Effector memory CD4-positive, alpha-beta T cell (primary cell): ENCODE measurements at places on chromosomes 5 and 9.

- no peak overlapping the region for H3K27ac ChIP-seq
- H3K27me3 ChIP-seq = no peaks in the 10 kb centered on the region
- no peak overlapping the region for H3K4me3 ChIP-seq
- no peaks in the 10 kb centered on the region for H3K36me3 ChIP-seq
Measured at GRCh38 chr9:113454914-113455761, 8.4 kb upstream of the RGS3 start.

GRCh38 chr5:39578887-39579497 is 154.2 kb upstream of the DAB2 start:
- no peaks in the 10 kb centered on the region for H3K27me3 ChIP-seq
- H3K36me3 ChIP-seq = no peaks in the 10 kb centered on the region
- no peak overlapping the region for H3K4me3 ChIP-seq
- H3K27ac ChIP-seq = no peak overlapping the region
- no peaks in the 10 kb centered on the region for H3K4me1 ChIP-seq
- no peak for DNase-seq

DNA sequence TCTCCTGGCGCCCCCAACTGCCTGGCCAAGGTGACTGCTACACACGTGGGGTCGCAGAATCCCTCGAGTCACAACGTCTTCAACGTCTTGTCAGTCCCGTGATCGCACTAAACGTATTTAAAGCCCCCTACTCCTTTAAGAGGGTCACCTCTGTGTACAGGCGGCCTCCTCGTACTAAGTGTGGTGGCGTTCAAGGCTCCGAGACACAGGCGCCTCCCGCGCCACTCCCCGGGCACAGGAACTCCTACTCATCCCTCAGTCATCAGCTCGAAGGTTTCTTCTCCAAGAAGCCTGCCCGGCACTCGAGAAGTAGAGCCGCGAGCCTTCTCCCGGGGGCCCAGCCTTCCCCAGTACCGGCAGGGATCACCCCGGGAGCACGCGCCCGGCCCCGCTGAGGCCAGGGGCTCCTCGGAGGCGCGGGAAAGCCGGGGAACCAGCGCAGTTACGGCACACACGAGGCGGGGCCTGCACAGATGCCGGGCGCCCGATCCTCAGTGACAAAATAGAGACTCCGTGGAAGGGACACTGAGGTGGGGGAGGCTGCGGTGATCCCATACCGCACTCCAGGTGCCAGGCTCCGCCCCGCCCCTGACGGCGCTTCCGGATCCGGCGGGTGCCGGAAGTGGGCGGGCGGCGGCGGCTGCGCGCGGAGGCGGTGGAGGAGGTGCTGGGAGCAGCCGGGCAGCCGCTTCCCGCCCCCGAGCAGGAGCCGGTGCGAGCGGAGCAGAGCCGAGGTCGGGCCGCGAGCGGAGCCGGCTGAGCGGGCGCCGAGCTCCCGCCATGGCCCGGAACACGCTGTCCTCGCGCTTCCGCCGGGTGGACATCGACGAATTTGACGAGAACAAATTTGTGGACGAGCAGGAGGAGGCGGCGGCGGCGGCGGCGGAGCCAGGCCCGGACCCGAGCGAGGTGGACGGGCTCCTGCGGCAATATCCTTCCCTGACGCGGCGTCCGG is 6.9 kb downstream of the ARPC5L start:
- peak; percentile 87 for DNase-seq
- no peaks in the 10 kb centered on the region for H3K27me3 ChIP-seq
- peaks cover 36% of the 10 kb centered on the region for H3K4me1 ChIP-seq
- H3K36me3 ChIP-seq = peaks cover 11% of the 10 kb centered on the region
- H3K4me3 ChIP-seq = peak overlapping the region; percentile 89
- peak overlapping the region; percentile 96 for H3K27ac ChIP-seq

- H3K36me3 ChIP-seq = no peaks in the 10 kb centered on the region
- no peak for DNase-seq
- no peaks in the 10 kb centered on the region for H3K4me1 ChIP-seq
- H3K27ac ChIP-seq = no peak overlapping the region
Measured at GRCh38 chr9:24333629-24334028, 212.1 kb downstream of the IZUMO3 start.

DNA sequence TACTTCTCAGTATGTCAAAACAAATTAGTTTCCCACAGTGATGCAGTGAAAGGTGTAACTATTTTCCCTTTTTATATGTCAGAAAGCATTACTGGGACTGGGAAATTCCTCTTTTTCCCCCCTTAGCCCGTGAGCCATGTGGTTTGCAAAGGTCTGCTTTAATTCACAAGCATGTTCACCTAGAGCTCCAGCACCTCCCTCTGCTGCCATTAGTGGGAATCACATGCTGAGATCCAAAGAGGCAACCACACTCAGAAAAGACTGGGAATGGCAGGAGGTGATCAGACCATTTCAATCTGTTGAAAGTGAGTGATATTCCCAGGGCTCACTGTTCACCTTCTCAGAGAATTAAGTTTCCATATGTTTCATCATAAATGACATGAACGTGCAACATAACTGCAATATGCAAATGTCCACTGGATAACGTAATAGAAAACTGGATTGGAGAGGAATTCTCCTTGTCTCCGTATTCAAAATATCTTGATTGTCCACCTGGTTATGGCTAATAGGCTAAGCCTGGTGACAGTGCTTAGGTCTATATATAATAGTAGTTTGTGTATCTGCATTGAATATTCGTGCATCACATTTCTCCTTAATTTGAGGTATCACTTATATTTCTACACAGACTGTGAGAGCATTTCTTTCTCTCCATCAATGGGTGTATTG is 703.5 kb upstream of the WWC1 start:
- H3K27me3 ChIP-seq = no peaks in the 10 kb centered on the region
- H3K4me1 ChIP-seq = no peaks in the 10 kb centered on the region
- no peaks in the 10 kb centered on the region for H3K36me3 ChIP-seq
- DNase-seq = no peak

GRCh38 chr5:113163328-113163727 is 186.7 kb downstream of the DCP2 start:
- no peak overlapping the region for H3K27ac ChIP-seq
- no peaks in the 10 kb centered on the region for H3K36me3 ChIP-seq
- H3K4me3 ChIP-seq = no peak overlapping the region
- DNase-seq = no peak

DNA sequence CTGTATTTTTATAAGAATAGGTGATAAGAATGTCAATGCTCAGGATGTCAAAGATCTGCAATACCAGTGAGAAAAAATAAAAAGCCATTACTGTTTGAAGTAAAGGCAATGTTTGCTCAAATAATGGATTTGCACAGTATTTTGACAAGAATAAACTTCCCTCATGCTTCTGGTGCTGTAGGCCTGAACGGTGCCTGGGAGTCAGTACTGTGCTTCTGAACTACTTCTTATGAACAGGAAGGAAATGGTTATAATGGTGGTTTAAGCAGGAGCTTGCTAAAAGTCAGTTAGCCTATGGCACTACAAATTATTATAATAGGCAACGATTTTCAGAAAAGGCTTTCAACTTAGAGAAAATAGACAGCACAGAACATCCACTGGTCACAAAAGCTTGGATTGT is 548.3 kb upstream of the CDH18 start:
- H3K27me3 ChIP-seq = no peaks in the 10 kb centered on the region
- no peaks in the 10 kb centered on the region for H3K36me3 ChIP-seq
- no peak for DNase-seq
- no peak overlapping the region for H3K27ac ChIP-seq
- H3K4me1 ChIP-seq = no peaks in the 10 kb centered on the region

- no peaks in the 10 kb centered on the region for H3K4me1 ChIP-seq
- DNase-seq = no peak
- no peak overlapping the region for H3K4me3 ChIP-seq
- H3K27me3 ChIP-seq = no peaks in the 10 kb centered on the region
- no peaks in the 10 kb centered on the region for H3K36me3 ChIP-seq
- H3K27ac ChIP-seq = no peak overlapping the region
Measured at GRCh38 chr5:108862211-108862610, 114.5 kb downstream of the FER start.

DNA sequence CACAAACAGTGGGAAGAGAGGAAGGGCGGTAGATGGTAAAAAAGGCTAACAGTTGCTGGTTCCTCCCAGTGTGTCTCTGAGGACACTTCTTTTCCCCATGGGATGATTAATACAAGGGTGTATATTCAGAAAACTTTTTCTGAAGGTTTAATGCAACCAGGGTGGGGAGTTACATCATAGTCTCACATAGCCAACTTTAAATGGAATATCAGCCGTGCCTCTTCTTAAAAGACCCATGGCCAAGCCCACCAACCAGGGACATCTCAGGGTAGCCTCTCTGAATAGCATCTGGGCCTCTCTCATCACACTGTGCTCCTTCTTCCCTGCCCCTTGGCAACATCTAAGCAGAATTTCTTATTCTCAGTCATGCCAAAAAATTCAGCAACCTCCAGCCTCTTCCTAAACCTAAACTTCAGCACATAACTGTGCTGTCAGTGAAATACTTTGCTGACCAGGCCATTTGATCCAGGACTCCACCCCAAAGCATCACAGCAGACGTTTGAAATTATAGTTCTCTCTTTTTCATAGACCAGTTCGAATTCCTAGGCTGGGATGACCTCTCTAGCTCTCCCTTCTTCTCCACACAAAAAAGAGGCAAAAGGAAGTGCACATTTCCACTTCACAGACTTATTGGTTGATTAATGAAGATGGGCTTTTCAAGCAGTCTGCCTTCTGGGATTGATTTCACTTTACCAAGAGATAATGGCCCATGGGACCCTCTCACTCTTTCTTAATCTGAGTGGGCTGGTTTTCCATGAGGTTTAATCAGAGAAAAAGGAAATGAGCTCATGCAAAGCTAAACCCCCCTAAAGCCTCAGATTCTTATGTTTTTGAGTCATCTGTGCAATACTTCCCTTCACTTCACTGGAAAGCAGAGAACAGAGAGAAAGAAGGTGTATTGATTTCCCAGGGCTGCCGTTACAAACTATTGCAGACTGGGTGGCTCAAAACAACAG is 85.1 kb upstream of the RAI14 start:
- no peaks in the 10 kb centered on the region for H3K27me3 ChIP-seq
- no peak overlapping the region for H3K4me3 ChIP-seq
- no peak overlapping the region for H3K27ac ChIP-seq
- no peak for DNase-seq
- no peaks in the 10 kb centered on the region for H3K4me1 ChIP-seq
- no peaks in the 10 kb centered on the region for H3K36me3 ChIP-seq

DNA sequence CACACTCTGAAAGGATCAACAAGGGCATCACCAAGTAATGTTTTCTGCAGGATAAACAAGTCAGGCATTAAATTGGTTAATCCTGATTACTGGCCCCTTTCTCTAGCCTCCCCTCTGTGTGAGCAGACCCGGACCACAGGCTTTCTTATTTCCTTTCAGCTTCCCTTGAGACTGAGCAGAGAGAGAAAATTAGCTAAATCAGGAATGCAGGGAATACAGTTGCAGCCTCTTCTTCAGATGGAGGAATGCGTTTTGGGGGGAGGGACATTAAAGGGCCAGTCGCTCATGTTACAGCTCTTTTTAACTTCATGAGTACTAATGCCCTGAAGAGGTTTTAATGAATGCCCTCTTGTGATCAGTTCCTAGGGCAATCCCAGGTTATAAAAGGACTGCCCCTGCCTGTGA is 19.8 kb downstream of the PCDHAC2 start:
- H3K36me3 ChIP-seq = no peaks in the 10 kb centered on the region
- H3K27ac ChIP-seq = no peak overlapping the region
- no peak for DNase-seq
- peaks cover 6% of the 10 kb centered on the region for H3K27me3 ChIP-seq
- no peak overlapping the region for H3K4me3 ChIP-seq

GRCh38 chr9:87336914-87337333 is 160.7 kb upstream of the DAPK1 start:
- peak overlapping the region; percentile 40 for H3K4me3 ChIP-seq
- H3K4me1 ChIP-seq = no peaks in the 10 kb centered on the region
- no peaks in the 10 kb centered on the region for H3K36me3 ChIP-seq
- no peak overlapping the region for H3K27ac ChIP-seq

DNA sequence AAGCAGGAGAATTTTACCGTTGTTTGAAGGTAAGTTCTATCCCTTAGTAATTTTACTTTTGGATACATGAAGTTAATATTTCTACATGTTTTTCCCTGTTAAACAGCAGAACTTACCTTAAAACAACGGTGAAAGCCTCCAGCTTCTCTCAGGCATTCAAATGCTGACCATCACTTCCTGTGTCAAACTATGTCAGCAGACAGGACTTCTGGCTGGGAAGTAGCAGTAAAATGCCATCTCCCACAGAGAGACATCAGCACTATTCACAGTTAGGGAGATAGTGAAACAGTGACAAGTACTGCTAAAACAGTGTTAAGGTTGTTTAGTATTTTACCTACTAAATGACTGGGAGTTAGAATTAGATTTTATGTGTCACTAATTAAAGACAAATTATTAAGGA is 34.2 kb upstream of the GOLGA1 start:
- H3K27me3 ChIP-seq = no peaks in the 10 kb centered on the region
- no peak for DNase-seq
- H3K4me1 ChIP-seq = no peaks in the 10 kb centered on the region
- peaks cover 4% of the 10 kb centered on the region for H3K36me3 ChIP-seq
- H3K4me3 ChIP-seq = no peak overlapping the region

- no peak overlapping the region for H3K27ac ChIP-seq
- peaks cover 54% of the 10 kb centered on the region for H3K36me3 ChIP-seq
- no peak for DNase-seq
- H3K4me3 ChIP-seq = no peak overlapping the region
Measured at GRCh38 chr5:10264604-10265003, 14.5 kb downstream of the CCT5 start.

- no peak for DNase-seq
- H3K36me3 ChIP-seq = no peaks in the 10 kb centered on the region
- H3K27ac ChIP-seq = no peak overlapping the region
- no peaks in the 10 kb centered on the region for H3K4me1 ChIP-seq
Measured at GRCh38 chr5:33808699-33809098, 83.1 kb downstream of the ADAMTS12 start.

DNA sequence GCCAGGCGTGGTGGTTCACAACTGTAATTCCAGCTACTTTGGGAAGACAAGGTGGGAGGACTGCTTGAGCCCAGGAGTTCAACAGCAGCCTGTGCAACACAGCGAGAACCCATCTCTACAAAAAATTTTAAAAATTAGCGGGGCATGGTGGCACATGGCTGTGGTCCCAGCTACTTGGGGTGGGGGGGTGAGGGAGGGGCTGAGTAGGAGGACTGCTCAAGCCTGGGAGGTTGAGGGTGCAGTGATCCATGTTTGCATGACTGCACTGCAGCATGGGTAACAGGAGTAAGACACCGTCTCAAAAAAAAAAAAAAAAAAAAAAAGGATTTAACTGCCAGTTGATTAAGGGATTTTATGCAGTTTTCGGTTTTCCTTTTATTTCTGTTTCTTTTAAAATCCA is 65.0 kb downstream of the PTBP3 start:
- no peaks in the 10 kb centered on the region for H3K27me3 ChIP-seq
- peaks cover 3% of the 10 kb centered on the region for H3K36me3 ChIP-seq
- no peak overlapping the region for H3K4me3 ChIP-seq
- H3K27ac ChIP-seq = no peak overlapping the region
- no peaks in the 10 kb centered on the region for H3K4me1 ChIP-seq

DNA sequence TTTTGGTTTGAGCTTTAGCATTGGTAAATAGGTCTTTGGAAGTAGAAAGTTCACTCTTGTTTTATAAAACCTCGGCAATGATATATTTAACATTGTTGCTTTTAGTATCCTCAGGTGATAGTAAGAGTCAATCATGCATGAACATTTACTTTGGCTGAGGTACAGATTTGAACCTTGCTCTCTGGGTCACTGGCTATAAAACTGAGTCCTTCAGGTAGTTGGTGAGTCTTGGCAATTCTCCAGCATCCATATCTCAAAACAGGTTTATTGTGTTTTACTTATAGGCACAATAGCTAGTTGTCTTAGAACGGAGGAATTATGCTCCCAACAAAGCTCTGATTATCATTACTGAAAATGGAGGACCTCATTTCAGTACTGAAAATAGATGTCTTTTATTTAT is 75.1 kb downstream of the MAT2B start:
- DNase-seq = no peak
- H3K4me3 ChIP-seq = no peak overlapping the region
- no peaks in the 10 kb centered on the region for H3K4me1 ChIP-seq
- H3K27me3 ChIP-seq = peaks cover 3% of the 10 kb centered on the region
